RCC 7860 (cell line): ENCODE measurements at places on chromosomes 7 and 10.
A peak's percentile ranks its signal among the peaks of the same experiment; 100 is the strongest.

- no peak for DNase-seq
These were observed 37.3 kb downstream of the DNAH11 start for GRCh38 chr7:21580073-21580521.

DNA sequence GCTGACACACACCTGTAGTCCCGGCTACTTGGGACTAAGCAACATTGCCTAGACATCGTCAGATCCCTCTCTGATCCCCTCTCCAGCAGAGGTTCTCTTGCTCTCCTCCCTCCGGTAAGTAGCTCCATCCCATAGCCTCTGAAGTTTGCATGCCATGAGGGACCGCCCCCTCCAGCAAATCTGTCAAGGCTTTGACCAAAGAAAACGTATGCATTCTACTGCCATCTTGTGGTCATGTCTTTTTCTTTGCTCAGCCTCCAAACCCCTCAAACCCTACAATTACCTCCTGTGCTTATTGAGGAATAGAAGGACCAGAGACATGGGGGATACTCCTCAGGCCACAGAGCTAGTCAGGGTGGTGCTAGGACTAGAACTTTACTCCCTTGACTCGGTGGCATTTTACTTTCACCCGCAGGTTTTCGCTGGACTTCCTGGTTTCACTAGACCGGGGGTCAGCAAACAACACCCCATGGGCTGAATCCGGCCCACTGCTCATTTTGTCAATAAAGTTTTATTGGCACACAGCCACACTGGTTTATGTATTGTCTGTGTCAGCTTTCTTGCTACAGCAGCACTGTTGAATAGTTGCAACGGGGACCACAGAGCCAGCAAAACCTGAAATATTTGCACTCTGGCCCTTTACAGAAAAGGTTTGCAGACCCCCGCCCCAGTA lies 202.6 kb upstream of the FOXK1 start:
- peak; percentile 43 for DNase-seq

DNA sequence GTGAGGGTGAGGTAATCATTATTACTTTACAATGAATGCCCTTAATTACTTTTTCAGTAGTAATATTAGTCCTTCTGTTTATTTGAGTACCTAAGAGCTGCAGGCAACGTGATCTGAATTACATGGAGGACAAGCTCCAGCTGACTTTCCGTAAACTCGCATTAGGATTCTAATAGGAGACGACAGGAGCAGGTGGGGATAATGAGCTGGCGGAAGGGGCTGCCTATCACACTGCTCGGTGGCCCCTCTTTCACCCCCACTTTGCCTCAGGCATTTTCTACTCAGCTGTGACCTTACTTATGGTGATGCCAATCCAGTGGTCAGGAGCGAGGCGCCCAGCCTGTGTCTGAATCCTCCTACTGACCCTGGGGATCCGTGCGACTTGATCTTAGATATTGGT lies at the start of gene C7orf33:
C7orf33 (plus strand) TSS at position 296 of the 400 bp plus-strand sequence. CDS start 160 bp downstream, outside the sequence.
- DNase-seq = no peak

GRCh38 chr10:113957013-113957412 lies 86.7 kb upstream of the ADRB1 start:
- no peak for DNase-seq

GRCh38 chr7:25792586-25792985 lies 359.4 kb upstream of the NFE2L3 start:
- no peak for DNase-seq

DNA sequence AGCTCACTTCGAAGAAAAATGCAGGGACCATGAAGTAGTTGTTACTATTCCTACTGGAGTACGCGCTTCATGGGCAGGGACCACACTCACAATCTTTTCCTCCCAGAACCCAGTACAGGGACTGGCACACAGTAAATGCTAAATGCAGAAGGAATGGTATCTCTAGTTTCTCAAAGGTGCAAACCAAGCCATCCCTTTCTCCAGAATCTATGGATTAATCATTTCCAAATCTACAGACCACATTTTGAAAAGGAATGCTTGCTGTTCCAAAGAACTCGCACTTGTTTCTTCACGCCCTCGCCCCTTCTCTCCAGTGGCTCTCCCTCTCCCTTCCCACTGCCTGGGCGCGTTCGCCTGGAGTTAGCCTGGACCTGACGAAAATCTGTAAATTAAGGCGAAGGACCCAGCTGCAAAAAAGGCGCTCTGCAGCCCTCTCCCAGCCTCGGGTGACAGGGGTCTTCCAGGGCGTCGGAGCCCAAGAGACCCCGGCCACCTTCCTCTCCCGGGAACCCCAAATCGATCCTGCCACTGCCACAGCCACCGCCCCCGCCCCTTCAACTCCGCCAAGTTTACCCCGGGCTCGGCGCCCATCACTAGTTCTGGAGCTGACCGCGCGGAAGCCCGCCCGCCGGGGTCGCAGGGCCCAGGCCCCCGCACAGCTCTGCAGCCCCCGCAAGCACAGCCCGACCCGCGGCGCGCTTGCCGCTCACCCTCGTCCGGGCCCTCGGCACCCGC lies 527 bp downstream of the PDIA4 start:
- no peak for DNase-seq

GRCh38 chr10:34256216-34256615 lies 558.9 kb downstream of the PARD3 start:
- no peak for DNase-seq

DNA sequence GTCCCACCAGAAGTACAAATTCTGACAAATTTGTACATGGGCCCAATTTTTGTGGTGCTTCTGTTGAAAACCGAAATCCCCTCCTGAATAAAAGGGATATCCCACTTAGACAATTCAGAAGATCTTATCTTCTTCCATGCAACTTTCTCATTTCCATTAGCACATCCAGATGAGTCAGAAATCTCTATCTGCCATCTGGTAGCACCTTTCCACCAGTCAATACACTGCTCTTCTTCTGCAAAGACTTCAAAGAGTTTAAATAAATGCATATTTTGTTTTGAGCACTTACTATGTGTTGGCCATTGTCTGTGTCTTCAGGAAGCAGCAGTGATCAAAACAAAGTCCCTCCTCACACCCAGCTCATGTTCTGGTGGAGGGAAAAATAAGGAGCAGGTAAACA lies 12.7 kb upstream of the KLF6 start:
- no peak for DNase-seq

GRCh38 chr10:68235111-68235510 lies 3.2 kb upstream of the ATOH7 start:
- no peak for DNase-seq

DNA sequence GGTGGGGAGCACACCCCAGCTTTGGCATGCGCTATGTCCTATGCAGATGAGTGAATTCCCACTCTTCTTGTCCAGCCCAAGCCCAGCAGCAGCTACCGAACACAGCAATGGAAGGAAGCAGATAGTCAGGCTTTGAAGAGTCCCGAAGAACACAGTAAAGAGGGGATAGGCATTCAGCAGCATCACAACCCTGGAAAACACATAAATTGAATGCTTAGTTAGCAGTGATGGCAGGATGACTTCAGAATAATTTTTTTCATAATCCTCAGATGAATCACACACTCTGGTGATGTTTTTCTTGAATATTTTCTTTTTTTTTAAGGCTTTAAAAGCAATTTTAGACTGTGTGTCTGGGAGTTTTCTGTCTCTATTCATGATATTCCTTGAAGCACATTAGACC lies 95.8 kb downstream of the CFAP58 start:
- no peak for DNase-seq

- DNase-seq = no peak
These were observed 63.3 kb upstream of the PRSS1 start for GRCh38 chr7:142685877-142686508.

DNA sequence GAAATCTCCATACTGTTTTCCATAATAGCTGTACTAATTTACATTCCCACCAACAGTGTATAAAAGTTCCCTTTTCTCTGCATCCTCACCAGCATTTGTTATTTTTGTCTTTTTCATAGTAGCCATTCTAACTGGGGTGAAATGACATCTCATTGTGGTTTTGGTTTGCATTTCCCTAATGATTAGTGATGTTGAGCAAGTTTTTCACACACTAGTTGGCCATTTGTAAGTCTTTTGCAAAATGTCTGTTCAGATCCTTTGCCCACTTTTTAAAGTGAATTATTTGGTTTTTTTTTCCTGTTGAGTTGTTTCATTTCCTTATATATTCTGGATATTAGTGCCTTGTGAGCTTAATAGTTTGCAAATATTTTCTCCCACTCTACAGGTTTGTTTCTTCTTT lies 101.0 kb upstream of the NFE2L3 start:
- DNase-seq = no peak

- DNase-seq = peak; percentile 71
These were observed 2.4 kb downstream of the ZMIZ2 start for GRCh38 chr7:44750921-44751571.

DNA sequence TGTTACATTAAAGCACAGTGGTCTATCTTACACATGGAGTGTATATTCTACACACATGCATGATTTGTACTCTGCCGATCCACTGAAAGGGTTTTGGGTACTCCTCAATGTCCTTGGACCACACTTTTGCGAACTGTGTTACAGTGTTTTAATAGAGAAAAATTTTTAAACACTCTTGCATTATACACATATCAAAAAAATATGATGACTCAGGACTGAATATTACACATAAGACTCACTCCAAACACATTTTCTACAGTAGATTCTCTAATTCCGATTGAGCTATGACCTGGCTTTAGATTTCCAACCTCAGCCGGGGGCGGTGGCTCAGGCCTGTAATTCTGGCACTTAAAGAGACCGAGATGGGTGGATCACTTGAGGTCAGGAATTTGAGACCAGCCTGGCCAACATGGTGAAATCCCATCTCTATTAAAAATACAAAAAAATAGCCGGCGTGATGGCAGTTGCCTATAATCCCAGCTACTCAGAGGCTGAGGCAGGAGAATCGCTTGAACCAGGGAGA lies 222.4 kb downstream of the CACNA2D1 start:
- no peak for DNase-seq

- no peak for DNase-seq
These were observed 401.1 kb upstream of the NFE2L3 start for GRCh38 chr7:25750744-25751508.

- no peak for DNase-seq
These were observed 115.8 kb upstream of the FAM204A start for GRCh38 chr10:118457824-118458428.

DNA sequence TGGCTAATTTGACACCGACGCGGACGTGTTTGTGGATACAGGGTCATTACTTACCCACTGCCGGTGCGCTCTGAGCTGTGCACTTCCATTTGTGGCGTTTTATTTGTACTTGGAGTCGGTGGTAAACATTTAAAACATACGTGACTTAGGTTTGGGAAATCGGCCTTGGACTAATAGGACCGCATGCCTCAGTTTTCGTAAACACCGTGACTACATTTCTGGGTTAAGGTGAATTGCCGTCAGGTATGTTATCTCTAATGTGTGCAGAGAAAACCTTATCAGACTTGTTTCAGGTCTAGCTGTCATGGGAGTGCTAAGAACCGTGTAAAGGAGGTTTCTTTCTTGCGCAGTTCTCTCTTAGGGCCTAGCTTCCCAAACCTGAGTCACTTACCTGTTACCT lies 51.7 kb upstream of the NCF1 start:
- no peak for DNase-seq

GRCh38 chr7:15197042-15197977 lies 294.8 kb upstream of the DGKB start:
- DNase-seq = no peak

GRCh38 chr7:110224643-110225042 lies 866.3 kb upstream of the LRRN3 start:
- no peak for DNase-seq

- no peak for DNase-seq
These were observed 1.8 kb upstream of the DDX50 start for GRCh38 chr10:68899186-68899745.

GRCh38 chr7:23093546-23093945 lies 12.0 kb upstream of the KLHL7 start:
- DNase-seq = no peak

GRCh38 chr7:11768263-11768662 lies 63.7 kb downstream of the THSD7A start:
- DNase-seq = no peak

DNA sequence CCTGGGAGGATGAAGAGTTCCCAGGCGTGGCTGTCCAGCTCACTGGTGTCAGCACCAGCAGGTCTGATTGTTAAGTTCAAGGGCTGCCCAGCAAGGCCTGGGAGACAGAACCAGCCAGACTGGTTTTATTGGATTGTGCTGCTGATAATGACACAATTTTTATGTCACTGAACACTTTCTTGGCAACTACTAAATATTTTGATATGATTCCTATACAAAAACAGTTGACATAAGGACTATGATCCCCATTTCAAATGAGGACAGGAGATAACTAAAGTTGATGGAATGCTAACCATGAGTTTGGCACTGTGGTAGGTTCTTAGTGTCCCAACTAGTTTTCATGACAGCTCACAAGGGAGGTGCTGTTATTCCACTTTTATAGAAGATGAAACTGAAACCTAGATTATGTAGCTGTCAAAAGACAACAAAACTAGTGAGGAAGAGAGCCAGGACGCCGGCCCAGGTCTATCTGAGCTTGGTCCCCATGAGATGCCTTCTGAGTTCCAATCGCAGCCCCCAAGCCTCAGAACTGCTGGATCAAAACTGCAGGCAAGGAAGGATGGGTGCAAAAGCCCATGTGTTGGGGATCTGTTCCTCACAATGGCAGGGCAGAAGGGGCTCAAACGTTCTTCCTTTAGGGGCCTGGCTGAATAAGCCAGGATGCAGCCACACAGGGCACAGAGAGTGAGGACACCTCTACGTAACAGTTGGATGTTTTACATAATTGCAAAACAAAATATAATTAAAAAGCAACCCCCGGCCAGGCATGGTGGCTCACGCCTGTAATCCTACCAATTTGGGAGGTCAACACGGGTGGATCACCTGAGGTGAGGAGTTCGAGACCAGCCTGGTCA lies 52.8 kb downstream of the COBL start:
- no peak for DNase-seq

DNA sequence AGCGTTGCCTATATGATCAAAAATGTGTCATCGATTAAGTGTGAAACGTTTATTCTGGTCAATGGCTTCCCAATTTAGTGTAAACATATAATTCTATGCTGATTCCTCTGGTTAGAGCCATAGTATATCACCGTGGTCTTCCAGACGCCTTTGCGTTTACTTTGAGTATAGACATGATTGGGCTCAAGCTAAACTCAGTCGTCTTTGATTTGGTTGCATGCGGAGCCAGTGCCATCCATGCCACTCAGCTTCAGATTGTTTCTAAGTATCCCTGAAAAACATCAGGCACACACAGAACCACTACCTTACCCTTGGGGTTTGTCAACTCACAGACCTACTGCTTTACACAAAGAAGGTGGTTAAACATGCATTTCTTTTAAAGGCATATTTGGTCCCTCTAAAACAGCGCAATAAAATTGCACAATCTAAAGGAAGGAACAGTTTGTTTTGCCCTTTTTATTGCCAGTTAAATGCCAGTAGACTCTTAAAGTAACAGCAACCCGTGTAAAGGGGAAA lies 273.6 kb upstream of the KLF6 start:
- DNase-seq = no peak

DNA sequence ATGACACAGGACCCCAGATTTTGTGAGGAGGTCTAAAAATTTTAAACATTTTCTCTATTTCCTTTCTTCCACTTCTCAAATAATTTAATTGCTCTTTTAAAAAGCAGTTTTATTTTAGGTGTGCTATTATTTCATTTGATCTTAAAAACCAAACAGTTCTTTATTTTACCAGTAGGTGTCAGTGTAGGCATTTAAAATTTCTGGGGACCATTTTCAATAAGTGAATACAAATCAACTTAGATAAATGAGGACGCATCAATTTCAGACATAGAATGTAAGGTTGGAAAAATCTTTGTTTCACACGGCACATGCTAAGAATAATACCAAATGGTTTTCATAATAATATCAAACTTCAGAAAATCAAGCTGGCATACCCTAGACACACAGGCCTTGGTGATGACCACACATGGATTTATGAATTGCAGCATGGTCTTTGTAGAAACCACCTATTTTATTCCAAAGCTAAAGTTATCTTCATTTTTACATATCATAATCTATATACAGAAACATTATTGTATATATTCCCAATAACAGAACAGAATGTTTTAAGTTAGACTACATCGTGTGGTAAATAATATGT lies 127.6 kb upstream of the SLC26A5 start:
- DNase-seq = peak; percentile 46
